Left ventricle myocardium inferior (tissue), 1 donor: ENCODE measurements at places on chromosomes 2 and 18. TPM values are rescaled to one million over a fixed set of nuclear protein-coding genes. Genes with fewer than 3 reads are reported as not detected.

FSIP2 gene
- 0.05 TPM for total RNA-seq

COL4A3 gene
- 4.4 TPM for total RNA-seq

IL1RL2 gene
- 0.30 TPM for total RNA-seq

FOXI3 gene
- not detected for total RNA-seq

CD8B2 gene
- total RNA-seq: not detected

MFSD2B gene
- 0.16 TPM for total RNA-seq

KCNG3 gene
- not detected for total RNA-seq

ERCC3 gene
- 22.4 TPM for total RNA-seq

UGT1A7 gene
- not detected for total RNA-seq

OXER1 gene
- total RNA-seq: 0.36 TPM

ORC4 gene
- total RNA-seq: 45.8 TPM

SLC4A3 gene
- 426 TPM for total RNA-seq

GPR35 gene
- total RNA-seq: 1.3 TPM

TMEM17 gene
- 2.2 TPM for total RNA-seq

NCKAP5 gene
- 6.0 TPM for total RNA-seq

AQP4 gene
- total RNA-seq: 1.9 TPM

AGXT gene
- total RNA-seq: not detected

ARHGAP28 gene
- total RNA-seq: 1.5 TPM

KCNE4 gene
- 3.1 TPM for total RNA-seq

SLC8A1 gene
- 990 TPM for total RNA-seq

C2orf81 gene
- 0.82 TPM for total RNA-seq

SLC11A1 gene
- 6.4 TPM for total RNA-seq

CCDC68 gene
- total RNA-seq: 5.1 TPM

CREG2 gene
- total RNA-seq: not detected

DOK6 gene
- total RNA-seq: 0.96 TPM

PRKAG3 gene
- 0.14 TPM for total RNA-seq

MALL gene
- 11.8 TPM for total RNA-seq

MRPL30 gene
- total RNA-seq: 34.8 TPM

TMEM169 gene
- 0.25 TPM for total RNA-seq
